SK-N-MC (cell line): ENCODE measurements at places on chromosomes 6 and 20.

DNA sequence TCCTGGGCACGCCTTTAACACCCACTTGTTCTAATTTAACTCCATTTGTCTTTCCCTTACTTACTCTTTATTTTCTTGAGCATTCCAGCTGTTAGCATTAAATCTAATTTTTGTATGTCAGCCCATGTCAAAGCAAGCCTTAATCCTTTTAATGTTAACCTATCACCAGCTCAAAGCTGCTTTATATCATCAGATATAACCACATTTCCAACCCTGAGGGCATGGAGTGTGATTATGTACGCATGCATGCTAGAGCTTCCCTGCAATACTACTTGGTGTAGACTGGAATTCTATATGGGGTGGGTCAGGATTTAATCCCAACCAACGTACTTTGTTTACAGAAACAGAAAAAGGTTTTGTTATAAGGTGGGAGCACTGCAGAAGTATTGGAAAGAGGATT is 139.4 kb upstream of the HMGN3 start:
- DNase-seq = peak; percentile 96

DNA sequence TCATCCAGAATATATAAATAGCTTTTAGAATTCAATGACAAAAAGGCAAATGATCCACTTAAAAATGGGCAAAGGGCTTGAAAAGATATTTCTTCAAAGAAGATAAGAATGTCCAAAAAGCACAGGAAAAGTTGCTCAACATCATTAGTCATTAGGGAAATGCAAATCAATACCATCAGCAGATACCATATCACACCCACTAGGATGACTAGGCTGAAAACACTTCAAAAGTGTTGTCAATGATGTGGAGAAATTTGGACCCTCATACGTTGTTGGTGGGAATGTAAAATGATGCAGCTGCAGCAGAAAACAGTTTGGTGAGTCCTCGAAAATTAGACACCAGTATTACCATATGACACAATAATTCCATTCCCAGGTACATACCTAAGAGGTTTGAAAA is 303.6 kb upstream of the SLC35B3 start:
- DNase-seq = no peak

DNA sequence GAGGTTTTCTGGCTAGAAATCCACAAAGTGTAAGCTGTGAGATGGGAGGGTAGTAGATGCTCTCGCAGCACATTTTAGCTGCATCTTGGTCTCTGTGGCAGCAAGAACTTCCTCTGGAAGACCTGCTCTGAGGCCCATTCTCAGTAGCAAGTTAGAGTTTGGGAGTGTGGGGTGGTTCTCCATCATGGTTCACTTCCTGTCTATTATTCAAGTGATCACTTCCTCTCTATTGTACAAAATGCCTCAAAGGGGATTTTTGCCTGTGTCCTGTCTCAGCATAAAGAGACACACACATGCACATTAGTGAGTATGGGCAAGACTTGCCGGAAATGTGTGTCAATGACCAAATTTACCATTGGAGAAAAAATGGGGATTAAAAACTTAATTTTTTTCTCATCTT is 42.5 kb downstream of the LYRM2 start:
- DNase-seq = no peak

DNA sequence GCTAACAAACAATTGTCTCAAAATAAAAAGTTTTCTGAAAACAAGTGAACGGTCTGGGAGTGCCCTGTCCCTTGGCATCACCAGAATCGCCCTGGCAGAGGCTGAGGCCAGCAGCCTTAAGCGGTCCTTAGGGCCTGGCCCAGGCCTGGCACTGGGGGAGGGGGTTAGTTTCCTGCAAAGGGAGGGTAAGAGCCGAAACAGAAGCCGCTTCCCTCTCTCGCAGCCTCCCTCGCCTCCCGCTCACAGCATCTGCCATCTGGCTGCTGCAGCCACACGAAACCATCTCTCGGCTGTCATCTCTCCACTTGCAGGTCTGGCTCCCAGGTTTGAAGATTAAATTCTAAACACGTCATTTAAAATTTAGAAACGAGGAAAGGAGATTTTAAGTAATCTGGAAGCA is 31.5 kb downstream of the PMEPA1 start:
- no peak for DNase-seq

GRCh38 chr6:9576521-9576920 is 838.4 kb downstream of the TFAP2A start:
- no peak for DNase-seq

DNA sequence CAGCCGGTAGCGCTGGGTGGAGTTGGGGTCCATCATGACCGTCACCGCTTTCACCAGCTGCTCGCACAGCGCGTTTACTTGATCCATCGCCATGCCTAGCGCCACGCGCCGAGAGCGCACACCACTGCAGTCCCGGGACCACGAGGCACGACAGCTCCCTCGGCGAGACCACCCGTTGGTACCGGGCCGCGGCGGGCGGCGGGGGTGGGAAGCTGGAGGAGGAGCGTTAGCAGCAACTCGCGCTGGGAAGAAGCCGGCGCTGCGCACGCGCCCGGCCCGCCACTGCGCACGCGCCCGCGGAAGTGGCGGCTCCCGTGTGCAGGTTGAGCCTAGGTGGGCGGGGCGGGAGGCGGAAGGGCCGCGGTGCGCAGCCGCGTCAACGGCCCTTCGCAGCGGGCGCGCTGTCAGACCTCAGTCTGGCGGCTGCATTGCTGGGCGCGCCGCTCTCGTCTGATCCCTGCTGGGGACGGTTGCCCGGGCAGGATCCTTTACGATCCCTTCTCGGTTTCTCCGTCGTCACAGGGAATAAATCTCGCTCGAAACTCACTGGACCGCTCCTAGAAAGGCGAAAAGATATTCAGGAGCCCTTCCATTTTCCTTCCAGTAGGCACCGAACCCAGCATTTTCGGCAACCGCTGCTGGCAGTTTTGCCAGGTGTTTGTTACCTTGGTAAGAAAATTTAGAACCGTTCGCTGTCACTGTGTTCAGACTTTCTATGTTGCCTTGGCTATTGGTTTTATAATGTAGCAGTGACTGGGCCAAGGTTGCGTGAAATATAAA is at the start of the genes POLH and XPO5:
TSS of gene POLH (plus strand) at position 414 of the 780 bp plus-strand sequence. CDS start 6,135 bp downstream, outside the sequence.
TSS of gene XPO5 (minus strand) at position 267 of the 780 bp plus-strand sequence. CDS start at position 93, 174 bp downstream.
- peak; percentile 34 for DNase-seq

GRCh38 chr6:143064951-143065683 is 4.4 kb downstream of the AIG1 start:
- no peak for DNase-seq

- no peak for DNase-seq
These were observed 40.0 kb downstream of the SF3B5 start for GRCh38 chr6:144055121-144055931.

GRCh38 chr20:4820806-4821518 is 99.3 kb downstream of the PRND start:
- DNase-seq = no peak

DNA sequence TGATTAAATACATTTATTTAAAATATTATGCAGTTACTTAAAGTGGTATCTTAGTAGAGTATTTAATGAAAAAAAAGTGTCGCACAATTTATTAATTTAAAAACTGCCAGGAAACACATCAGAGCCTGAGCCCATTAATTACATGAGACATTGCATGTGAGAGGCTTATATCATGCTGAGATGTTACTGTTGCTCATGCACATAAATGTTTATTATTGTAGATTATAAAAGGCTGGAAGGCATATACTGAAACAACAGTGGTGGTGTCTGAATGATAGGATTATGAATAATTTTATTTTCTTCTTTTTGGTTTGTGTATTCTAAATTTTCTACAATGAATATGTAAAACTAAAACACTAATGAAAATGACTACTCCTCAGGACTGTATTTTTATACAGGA is 45.7 kb upstream of the TXNDC5 start:
- no peak for DNase-seq

GRCh38 chr20:50425076-50425475 is 85.1 kb upstream of the PTPN1 start:
- no peak for DNase-seq

GRCh38 chr6:135158397-135158796 is 22.7 kb upstream of the MYB start:
- no peak for DNase-seq

- DNase-seq = no peak
These were observed 4.6 kb downstream of the TMEM181 start for GRCh38 chr6:158564243-158565121.

DNA sequence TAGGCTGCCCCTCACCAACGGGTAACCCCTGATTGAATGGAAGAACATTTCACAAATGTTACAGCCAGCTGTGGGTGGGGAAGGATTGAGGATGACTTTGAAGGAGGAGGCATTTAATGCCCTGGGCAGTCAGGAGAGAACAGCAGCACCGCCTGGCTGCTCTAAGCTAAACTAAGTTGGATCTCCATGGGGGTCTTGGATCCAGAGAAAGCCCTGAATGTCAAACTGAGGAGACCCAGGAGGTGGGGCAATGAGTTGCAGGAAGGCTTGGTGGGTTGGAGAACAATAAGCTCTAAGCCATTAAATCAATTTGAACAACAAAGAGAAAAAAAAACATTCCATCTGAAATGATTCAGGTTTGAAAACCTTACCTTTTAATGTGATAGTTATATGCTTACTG is 35.4 kb downstream of the TMX4 start:
- DNase-seq = no peak

GRCh38 chr20:36893801-36894200 is 17.9 kb downstream of the TLDC2 start:
- no peak for DNase-seq
